ENCODE measurements at places on chromosomes 3 and 15.

DNA sequence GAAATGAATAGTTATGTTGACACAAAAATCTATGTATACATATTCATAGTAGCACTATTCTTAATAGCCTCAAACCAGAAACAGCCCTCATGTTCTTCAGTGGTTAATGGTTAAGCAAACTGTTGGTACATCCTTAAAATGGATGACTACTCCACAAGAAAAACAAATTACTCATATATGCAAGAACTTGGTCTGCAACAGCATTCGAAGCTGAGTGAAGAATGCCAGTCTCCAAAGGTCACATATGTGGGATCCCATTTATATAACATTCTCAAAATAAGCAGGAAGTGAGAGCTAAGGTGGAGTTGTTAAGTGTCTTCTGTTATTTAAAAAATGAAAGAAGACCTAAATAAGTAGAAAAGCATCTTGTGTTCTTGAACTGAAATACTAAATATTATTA, 365.7 kb downstream of the GABRG3 start:
- DNase-seq, result no peak

- DNase-seq, result no peak
These were observed 47.1 kb upstream of the LSAMP start for GRCh38 chr3:116492379-116492778.

GRCh38 chr3:57644740-57645139, 47.6 kb upstream of the ARF4 start:
- no peak for DNase-seq

GRCh38 chr15:62462268-62462667, 297.2 kb upstream of the C2CD4B start:
- DNase-seq, result no peak

DNA sequence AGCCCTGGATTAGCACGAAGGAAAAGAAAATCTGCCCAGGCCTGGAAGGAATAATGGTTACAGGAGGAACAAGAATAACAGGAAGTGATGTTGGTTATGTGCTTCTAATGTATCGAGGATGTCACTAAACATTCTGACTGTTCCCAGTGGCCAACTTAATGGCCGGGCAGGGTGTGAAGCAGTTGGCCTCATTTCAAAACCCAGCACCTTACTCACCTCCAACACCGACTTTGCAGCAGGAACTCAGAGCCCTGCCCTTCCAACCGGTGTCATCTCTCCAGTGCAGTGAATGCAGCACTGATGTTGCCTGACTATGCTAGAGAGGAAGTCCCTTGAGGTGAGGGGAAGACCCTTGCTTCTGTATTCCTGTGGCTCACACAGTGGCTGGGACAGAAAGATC, 162.4 kb upstream of the LRTM1 start:
- no peak for DNase-seq

- DNase-seq, result no peak
These were observed 406.2 kb upstream of the RARB start for GRCh38 chr3:25021816-25022215.

- DNase-seq, result no peak
These were observed 80.7 kb downstream of the SATB1 start for GRCh38 chr3:18344306-18345014.

Measured in bone marrow (tissue), 2 donors.